MCF 10A (cell line): ENCODE measurements at places on chromosomes 5 and 9. TPM values are rescaled to one million over a fixed set of nuclear protein-coding genes. Genes with fewer than 3 reads are reported as not detected.

DNA sequence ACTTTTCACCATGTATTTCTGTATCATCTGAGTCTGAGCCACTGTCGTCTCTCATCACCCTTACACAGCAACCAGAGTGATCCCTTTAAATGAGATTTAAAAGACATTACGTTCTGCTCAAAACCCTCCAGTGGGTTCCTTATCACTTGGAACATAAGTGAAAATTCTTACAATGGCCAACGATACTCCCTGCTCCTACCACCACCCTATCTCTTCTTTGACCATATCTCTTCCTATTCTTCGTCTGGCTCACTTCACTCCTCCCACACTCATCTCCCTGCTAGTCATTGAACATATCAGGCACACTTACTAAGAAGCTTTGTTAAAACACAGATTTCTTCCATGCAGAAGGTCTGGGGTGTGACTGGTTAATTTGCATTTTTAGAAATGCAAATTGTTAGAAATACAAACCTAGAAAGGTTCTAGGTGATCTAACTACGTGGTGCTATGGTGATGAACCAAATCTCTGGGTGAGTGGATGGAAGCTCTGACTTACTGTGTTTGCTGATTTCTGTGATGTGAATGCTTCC lies 166.6 kb upstream of the CD180 start:
- no peak for DNase-seq

DNA sequence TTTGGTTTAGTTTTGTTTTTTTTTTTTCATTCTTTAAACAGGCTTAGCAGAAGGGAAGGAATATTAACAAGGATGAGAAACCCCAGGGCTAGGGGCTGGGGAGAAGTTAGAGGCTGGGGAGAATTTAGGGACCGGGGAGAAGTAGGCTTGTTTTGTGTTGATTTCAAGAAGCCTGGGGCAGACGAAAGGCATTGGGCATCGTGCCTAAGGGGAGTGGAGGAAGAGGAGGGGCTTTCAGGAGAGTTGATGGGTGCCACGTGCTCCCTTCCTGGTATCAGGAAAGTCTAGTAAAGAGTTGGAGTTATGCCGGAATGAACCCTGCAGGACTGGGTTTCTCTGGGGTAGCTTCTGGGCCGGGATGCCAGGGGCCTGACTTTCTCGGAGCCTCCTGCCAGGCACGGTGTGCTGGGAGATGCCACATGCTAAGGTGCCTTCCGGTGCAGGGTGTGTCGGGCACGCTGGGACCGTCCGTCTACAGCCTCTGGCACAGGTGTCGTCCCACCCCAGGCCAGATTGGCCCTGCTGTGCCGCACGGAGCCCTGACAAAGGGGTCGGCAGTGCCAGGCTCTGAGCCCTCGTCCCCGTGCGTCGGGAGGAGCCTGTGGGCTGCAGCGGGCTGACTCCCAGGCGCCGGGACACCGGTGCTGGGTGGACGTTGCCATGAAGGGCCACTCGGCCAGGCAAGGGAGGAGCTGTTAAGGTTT lies 159.9 kb downstream of the OLFM1 start:
- no peak for DNase-seq

KCNV2 gene
- not detected in 2 replicates for total RNA-seq

GABRA6 gene
- total RNA-seq = not detected in 2 replicates

DNA sequence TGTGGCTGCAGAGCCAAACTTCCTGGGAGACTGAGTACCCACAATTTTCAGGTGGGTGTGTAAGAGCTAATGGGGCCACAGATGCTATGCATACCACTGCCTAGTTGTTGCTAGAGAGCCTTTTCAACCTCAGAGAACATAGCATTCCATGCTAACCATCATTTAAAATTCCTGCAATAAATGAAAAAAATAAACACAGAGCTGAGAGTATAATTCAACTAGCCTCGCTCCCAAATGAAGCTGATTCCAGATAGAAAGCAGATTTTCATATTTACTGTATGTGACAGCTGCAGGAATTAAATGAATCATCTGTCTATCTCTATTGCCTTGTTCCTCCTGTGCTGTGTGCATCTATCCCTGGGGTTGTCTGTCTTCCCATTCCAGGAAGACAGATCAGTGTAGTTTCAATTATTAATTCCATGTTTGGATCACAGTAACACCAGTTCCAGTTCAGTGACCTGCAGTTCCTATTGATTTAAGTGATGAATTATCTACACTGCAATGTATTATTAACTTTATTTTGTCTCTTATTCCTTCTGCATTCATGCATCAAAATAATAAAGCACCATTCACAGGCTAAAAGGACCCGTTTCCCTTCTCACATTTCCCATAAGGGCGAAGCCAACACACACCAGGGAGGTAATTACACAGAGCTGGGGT lies 324.5 kb downstream of the SLIT3 start:
- DNase-seq = no peak

HTR1A gene
- total RNA-seq = not detected in 2 replicates

DNA sequence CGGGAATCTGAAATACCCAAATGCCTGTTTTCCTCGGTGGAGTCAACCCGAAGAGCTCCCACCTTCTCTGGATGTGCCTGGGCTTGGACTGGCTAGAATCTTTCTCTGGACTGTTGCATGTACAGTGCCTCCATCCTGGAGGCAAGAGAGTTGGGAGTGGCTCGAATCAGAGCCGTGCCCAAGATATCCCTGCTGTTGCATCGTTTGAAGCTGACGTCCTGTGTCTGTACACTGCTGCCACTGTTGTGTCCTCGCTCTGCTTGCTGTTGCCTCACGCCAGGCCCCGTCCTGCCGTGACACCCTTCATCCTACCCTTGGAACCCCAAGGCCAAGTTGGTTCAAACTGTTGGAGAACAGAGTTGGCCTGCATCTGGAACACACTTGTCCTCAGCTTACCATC lies 35.4 kb downstream of the FAXDC2 start:
- DNase-seq = no peak

DNA sequence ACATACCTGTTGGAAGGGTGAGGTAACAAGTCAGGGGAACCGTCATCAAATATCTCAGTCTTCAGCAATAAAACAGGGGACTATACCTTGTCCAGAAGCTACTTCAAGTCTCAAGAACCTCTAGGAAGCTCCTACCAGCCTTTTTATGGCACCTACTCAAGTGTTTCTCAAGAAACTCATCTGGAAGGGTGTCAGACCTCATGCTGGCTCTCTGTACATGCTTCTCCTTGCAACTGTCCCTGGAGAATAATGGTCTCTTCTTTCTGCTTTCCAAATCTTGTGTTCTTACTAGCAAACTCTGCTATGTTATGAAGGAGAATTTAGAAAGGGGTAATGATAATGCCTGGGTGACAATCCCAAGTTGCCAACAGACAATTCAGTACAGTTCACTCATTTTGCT lies 8.3 kb upstream of the PTAR1 start:
- DNase-seq = no peak

DNA sequence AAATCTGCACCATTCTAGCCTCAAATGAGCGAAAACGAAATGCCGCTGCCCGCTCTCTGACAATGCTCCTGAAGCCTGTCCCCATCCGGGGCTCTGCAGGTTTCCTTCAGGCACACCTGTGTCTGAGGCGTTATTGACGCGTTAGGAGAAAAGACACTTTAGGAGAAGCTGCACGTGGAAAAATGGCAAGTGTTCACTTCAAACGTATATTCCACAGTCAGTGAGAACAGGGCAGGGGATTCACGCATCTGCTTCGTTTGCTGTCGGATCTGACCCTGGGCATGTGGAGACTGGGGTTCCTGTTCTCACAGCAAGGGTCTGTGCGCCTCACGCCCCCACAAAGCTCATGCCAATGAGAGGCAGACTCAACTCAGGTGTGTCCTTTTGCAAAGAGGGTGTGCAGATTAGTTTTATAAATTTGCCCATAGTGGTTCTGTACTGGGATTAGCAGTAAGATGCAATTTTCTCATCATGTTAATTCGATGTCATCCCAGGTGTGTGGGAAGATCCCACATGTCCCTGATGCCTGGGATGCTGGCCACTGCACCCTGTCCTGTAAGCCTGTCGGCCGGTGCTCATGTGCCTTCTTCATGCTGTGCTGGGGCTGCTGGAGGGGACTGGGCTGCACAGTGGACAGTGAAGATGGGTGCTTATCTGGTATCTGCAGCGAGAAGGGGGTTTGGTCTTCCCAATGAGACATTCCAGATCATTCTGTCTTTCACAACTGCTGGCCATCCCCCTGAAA lies 11.2 kb upstream of the TBC1D9B start:
- DNase-seq = no peak

GRCh38 chr5:80622756-80623155 lies 31.7 kb upstream of the MSH3 start:
- no peak for DNase-seq
